ENCODE measurements at places on chromosomes 13 and 19.
A peak's percentile ranks its signal among the peaks of the same experiment; 100 is the strongest.

- DNase-seq: no peak
These were observed 605.5 kb upstream of the SLITRK1 start for GRCh38 chr13:84487752-84488151.

DNA sequence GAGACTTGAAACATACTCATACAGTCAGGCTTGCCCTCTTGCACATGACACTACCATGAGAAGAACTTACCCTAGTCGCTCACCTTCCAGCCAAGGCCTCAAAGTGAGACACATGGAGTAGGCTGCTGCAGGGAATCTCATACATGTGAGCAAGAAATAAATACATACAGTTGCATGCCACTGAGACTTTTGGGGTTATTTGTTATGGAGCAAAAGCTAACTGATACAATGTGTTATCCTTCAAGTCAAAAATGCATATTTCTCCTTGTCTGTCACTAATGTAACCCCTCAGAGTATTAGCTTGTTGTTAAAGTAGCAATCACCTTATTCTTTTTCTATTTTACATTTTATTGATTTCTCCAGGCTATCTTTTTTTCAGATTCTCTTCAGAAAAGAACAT, 58.1 kb downstream of the FOXO1 start:
- DNase-seq: no peak

DNA sequence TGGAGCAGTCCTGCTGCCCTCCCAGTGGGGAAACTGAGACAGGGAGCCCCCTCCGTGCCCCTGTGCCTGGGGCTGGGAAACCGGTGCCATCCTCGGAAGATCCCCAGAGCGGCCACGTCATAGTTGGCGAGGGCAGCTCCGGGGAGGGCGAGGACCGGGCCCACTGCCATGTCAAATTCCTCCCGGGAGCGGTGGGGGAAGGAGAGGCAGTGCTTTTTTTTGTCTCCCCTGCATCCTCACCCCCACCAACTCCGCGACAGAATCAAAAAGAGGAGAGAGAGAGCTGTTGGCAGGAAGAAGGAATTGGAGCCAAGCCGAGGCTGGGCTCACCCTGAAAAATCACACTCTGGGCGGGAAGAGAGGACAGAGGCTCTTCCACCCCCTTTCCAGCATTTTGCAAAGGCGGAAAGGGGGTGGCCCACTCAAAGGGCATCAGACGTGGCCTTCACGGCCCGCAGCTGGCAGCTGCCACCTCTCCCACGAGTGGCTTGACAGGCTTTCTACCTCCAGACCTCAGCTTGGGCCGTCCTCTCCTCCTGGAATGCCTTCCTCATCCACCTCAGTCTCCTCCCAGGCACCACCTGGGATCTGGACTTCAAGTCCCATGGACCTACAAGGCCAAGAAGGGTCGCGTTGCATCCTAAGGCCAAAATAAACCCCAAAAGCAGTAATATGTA, 19.6 kb upstream of the NFIC start:
- no peak for DNase-seq

- peak; percentile 19 for DNase-seq
These were observed 920 bp upstream of the UBE2L5 start for GRCh38 chr13:30421093-30422053.

GRCh38 chr19:33673258-33673875, 51.6 kb downstream of the CHST8 start:
- no peak for DNase-seq

- DNase-seq: no peak
These were observed 462.9 kb downstream of the ITGBL1 start for GRCh38 chr13:101915331-101915730.

DNA sequence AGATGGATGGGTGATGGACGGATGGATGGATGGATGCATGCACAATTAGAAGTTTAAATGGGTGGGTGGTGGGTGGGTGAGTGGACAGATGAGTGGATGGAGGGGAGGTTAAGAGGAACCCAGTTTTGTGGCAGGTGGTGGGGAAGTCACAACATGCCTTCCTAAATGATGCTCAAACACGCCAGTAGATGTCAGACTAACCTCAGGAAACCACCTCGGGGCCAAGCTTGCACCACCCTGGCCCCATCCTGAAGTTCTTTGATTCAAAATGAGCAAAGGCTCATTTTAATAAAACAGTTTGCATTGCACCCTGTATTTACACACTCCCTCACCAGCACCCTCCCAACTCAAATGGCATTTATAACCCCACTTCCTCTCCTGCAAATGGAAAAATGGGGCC, 91.4 kb upstream of the CACNA1A start:
- peak; percentile 43 for DNase-seq

DNA sequence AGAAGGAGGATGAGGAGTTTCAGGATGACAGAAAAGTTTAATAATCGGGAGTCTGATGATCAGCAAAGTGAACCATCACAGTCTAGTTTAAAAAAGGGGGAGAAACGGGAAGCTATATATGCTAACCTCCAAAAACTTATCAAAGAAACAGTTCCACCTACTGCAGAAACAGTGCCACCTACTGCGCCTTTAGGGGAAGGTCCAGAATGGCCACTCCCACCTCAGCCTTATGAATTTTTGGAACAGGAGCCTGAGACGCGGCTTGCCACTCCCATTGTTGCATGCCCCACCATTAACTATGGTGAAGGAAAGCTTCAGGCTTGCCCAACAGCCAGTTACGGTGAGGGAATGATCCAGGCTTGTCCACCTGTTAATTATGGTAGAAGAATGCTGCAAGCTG, 929.0 kb downstream of the SLITRK6 start:
- DNase-seq: no peak

DNA sequence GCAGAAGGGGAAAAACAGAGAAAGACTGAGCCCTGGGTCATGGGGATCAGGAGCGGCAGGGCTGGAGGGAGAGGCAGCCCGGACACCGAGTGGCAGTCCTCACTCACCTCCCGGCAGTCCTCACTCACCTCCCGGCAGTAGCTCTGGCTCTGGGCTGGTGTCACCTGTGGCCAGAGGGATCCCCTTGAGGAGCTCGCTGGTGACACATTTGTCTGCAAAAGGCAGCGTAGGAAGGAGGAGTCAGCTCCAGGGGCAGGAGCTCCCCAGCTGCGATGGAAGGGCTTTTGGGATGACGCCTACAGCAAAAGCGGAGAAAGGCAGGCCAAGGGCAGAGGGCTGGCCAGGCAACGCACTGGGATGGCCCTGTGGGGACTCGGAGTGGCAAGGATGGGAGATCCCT, 739 bp downstream of the EIF3G start:
- DNase-seq: no peak

GRCh38 chr13:80716610-80717081, 375.7 kb upstream of the SPRY2 start:
- DNase-seq: no peak

DNA sequence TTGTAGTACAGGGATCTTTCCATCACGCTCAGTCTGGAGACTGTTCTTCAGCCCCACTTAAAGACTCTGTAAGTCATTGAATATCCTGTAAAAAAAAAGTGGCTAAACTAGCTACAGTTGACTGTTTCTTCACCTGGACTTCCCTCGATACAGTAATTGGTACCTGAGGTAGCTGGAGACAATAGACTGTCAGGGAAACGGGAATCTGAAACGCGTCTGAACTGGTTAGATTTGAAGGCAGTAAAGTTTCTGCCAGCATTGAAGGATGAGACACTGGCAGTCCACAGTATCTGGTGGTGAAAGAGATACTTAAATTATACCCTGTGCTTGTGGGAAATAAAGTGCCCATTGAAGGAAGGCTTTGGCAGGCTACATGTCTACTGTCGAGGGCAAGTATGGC, 550.5 kb downstream of the IRS2 start:
- no peak for DNase-seq

Data from CD4-positive, alpha-beta T cell treated with Interferon gamma for 1 hour (primary cell).